Left ventricle myocardium inferior (tissue), 1 donor: ENCODE measurements at places on chromosomes 4 and X. TPM values are rescaled to one million over a fixed set of nuclear protein-coding genes. Genes with fewer than 3 reads are reported as not detected.

DNA sequence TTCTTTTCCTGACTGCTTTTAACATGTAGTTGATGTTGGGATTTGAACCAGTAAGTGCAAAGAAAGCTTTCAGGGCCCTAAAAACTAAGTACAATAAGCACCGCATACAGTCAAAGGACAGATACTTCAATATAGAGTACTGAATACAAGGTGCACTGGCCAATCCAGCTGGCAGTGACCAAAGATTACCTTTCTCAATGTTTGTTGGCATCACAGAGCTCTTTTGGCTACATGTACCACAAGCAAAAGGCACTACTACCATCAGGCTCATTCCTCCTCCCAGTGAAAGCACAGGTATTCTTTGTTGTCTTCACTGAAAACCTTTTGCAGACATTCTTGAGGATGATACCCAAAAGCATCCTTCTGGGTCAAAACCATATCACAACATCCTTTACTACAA lies 65.2 kb upstream of the ZCCHC13 start:
- no peak for DNase-seq

DNA sequence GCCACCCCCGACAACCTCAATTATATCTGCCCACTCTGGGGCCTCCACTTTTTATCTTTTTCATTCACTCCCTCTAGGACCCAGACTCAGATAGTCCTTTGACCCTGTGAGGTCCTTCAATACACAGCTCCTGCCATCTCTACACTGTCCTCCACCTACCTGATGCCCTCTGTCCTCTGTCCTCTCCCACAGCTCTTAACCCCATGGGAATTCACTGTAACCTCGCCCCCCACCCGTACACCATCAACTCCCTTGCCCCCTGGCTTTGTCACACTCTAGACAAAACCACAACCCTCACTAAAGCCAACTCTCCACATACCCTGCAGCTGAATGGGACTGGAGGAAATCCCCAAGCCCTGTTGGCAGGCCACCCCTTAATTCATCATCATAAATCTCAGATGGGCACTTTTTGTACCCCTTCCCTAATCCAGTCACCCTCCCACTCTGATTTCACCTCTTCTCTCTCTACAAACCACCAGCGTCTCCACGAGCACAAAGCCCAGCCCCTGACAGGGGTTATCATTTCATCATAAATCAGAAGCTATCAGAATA lies 52.3 kb upstream of the ENPP6 start:
- DNase-seq = no peak

GRCh38 chrX:51893931-51894696 lies 691 bp downstream of the MAGED1 start:
- no peak for DNase-seq

DNA sequence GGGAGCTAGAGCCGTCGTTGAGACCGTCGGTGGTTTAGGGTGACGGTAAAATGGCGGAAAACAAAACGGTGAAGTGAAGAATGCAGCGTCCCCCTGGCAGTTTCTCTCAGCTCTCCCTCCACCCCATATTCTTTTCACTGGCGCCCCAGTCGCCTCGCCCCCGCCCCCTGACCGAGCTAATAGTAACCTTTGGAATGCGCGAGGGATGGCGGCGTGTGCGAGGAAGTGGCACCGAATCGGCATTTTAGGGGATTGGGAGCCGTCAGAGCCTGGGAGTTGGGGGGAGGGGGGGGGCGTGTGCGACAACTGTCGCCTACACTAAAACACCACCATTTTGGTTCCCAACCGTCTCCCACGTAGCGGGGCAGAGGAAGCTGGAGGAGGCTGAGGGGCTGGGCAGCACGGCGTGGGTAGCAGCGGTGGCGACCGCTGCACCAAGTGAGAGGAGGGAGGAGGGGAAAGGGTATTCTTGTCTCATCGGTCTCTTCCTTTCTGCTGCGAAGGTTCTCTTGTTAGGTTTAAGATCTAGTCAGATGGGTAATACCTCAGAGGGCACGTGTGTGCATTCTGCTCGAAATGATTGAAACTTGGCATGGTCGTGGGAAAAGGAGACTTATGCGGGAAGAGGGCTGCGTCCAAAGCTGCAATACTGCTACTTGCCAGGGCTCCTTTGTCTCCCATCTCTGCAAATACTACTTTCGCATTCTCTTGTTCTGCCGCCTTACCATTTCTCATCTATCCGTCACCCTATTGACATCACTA lies 840 bp downstream of the ZNF711 start:
- no peak for DNase-seq

- DNase-seq = no peak
These were observed 495.2 kb downstream of the INPP4B start for GRCh38 chr4:142350871-142351270.

DNA sequence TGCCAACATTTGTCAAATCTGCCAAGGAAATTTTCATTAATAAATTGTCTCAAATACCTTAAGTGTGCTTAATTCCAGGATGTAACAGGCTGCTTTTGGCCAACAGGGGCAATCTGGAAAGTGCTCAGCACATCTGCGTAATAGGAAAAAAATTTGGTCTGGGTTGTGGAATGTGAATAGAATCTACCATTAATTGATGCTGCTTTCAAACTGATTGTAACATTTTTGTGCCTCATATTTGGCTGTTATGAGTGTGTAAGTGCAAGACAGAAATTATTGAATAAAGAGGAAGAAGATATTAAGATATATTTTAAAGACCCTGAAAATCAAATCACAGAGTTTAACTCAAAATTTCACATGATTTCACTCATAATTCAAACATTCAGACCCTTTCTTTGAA lies 41.1 kb downstream of the REELD1 start:
- DNase-seq = no peak

PITX2 gene
- total RNA-seq = not detected

IGBP1 gene
- total RNA-seq = 50.9 TPM

GPR119 gene
- total RNA-seq = not detected

CENPVL2 gene
- not detected for total RNA-seq

FRMPD3 gene
- not detected for total RNA-seq

SULT1E1 gene
- total RNA-seq = not detected

FAM47A gene
- not detected for total RNA-seq

CDKL2 gene
- 0.11 TPM for total RNA-seq
